NCI-H524 (cell line): ENCODE measurements at places on chromosomes 7 and 10.

DNA sequence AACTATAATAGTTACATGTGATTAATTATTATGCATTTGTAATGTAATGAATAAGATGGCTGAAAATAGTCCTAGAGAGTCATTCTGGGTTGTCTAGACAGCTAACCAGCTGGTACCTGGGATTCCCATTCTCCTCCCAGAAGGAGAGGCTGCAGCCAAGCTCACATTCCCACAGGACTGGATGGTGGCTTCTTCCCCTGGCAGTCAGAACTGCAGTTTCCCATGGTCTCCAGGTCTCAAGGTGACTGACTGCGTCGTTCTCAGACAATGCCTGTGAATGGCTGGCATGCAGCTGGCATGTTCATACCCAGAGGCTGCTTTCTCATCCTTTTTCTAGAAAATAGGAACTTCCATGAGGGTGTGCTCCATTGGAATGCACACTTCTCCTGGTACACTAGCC is 21.3 kb downstream of the TAS2R16 start:
- no peak for DNase-seq

GRCh38 chr10:35533565-35533964 is 71.6 kb upstream of the GJD4 start:
- DNase-seq = no peak

DNA sequence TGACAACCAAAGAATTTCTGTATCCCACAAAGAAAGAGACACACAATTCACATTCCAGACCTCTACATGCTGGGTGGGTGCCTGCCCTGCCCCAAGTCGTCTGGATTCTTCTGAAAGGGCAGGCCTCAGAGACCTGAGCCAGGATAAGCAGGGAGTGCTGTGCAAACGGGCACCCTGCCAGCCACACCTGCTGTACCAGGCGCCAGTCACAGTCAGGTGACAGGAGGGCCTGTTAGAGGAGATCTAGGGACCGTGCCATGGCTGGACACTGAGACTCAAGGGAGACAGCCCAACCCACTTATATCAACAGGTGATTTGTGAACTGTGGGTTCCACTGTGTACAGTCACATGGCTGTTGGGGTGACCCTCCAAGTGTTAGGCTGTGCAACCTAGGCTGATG is 103.1 kb upstream of the AFAP1L2 start:
- DNase-seq = no peak

DNA sequence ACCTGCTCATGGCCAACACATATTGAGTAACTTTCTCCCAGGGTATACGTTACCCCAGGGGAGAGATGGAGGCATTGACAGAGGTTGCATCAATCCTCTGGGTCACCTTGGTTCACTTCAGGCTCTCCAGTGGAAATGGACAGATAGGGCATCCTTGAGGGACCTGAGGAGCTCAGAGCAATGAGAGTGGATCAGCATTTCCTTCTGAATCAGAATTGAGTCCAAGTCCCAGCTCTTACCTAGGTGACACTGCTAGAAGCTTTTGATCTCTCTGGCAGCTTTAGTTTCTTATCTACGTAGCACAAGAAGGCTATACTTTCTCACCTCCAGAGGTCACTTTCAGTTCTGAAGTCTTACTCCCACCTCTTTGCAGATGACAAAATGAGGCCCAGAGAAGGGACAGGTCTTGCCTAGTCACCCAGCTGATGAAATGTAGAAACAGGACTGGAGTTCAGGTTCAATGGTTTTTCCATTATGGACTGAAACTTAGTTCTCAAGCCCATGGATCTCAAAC is 35.2 kb downstream of the PANK1 start:
- no peak for DNase-seq

GRCh38 chr10:124313374-124313773 is 105.3 kb downstream of the OAT start:
- DNase-seq = no peak

GRCh38 chr10:13219685-13220670 is 14.2 kb downstream of the UCMA start:
- DNase-seq = no peak

DNA sequence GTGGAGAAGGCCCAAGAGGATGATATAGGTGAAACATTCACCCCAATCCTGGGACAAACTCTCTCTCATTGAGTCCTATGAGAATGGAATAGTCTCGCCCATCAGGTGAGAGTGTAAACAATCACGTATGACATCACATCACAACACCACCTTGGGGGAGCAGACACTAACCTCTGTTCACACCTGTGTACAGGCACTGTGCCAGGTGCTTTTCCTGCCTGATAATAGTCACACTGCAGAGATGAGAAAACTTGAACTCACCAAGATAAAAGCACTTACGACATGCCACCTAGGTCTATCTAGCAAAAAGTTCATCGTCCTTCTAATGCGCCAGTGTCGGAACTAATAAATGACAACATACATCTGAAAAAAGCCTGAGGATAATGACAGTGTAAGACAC is 187.8 kb downstream of the FAM107B start:
- no peak for DNase-seq

GRCh38 chr7:40463446-40463845 is 328.6 kb downstream of the SUGCT start:
- no peak for DNase-seq

GRCh38 chr10:33897291-33897752 is 562.9 kb upstream of the NRP1 start:
- DNase-seq = no peak

GRCh38 chr7:130127821-130128317 is 57.5 kb downstream of the KLHDC10 start:
- no peak for DNase-seq

DNA sequence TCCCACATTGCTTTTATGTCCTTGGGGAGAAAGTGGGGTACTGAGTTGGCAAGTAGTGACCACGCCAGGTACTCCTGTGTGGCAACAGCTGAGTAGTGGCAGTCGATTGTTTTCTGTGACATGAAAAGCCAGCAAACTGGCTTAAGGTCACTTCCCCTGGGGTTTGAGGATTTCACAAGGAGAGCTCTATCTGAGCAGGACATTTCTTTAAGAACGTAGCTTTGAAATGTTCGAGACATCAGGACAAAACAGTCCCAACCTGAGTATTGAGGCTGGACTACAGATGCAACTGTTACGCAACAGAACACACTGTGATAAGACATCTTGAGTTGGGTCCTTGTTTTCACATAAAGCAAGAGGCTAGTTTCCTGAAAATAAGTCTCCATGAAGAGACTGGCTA is 146.7 kb upstream of the KLF14 start:
- no peak for DNase-seq

GRCh38 chr10:13317474-13317873 is 17.6 kb upstream of the PHYH start:
- DNase-seq = no peak

- no peak for DNase-seq
Observed at GRCh38 chr10:1268831-1269230, 212.6 kb downstream of the WDR37 start.

DNA sequence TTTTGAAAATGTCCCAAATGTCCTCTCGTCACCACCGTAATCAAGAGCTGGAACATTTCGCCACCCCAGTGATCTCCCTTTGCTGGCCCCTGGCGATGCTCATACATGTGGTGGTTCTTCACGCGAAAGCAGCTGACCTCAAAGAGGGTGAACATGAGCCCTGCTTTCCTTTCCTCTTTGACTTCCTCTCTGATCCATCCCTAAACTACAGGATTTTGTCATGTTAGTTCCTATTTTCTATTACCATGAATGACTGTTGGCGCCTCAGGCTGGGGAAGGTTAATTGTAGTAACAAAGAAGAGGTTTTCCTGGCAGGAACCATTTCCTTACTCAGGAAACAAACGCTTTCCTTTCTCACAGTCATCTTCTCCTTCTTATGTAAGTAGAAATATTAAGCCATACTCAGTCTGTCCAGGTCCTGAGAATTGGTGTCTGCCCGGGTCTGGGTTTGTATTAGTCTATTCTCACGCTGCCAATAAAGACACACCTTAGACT is 114.5 kb downstream of the INSYN2A start:
- no peak for DNase-seq

DNA sequence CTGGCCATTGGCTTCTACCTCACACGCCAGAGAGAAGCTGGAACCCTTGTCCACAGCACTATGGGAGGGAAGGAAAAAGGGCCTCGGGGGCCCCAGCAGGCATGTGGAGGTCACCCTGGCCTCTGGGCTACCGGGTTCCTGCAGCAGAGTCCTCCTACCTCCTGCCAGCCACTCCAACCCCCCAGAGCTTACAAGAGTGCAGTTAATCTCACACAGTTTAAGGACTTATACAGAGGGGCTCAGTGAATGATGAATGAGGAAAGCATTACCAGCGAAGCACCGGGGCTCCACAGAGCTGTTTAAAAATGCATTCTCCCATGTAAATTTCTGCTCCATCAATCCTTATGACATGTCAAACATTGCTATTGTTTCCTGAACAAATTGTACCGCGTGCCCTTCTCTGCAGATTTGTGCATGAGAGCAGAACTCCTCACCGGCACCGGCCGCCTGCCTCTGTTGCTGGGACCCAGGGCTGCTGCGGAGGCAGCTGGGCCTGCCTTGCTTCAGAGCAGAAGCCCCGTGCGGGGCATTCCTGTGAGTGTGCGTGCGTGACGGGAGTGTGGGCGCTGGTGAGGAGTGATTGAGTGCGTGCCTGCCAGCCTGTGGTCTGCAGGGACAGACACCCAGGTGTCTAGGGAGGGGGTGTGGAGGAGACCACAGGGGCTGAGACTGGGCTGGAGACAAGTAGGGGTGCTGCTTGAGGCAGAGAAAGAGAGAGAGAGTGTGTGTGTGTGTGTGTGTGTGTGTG is 52.8 kb downstream of the C10orf105 start:
- no peak for DNase-seq

DNA sequence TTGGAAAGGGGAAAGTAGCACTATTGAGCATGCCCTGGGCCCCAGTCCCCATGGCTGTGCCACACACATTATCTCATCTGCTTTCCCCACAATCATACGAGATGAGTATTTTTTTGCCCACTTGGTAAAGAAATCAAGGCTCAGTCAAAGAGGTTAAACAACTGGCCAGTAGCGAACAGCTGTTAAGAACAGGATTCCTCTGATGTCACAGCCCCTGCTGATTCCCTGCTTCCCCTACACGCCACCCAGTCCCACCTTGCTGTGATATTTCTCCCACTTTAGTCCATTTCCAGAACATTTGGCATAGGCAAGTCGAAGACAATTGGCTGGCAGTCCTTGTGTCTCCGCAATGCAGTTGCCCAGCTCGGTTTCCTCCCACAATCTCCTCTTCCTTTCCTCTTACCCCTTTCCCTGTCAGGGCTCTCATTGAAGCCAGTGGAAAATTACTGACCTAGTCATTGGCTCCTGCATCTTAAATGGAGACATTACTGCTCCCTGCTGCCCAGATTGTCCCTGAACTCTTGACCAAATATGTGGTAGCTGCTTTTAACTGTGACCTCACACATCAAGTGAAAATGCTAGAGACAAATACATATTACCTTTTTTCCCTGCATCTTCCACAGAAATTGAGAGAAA is 56.5 kb upstream of the EEPD1 start:
- DNase-seq = no peak

GRCh38 chr10:3385487-3385886 is 212.9 kb upstream of the PITRM1 start:
- no peak for DNase-seq

- no peak for DNase-seq
Observed at GRCh38 chr10:50625649-50626132, 1.9 kb upstream of the SGMS1 start.

- no peak for DNase-seq
Observed at GRCh38 chr7:5557920-5558401, 134.3 kb upstream of the TNRC18 start.

DNA sequence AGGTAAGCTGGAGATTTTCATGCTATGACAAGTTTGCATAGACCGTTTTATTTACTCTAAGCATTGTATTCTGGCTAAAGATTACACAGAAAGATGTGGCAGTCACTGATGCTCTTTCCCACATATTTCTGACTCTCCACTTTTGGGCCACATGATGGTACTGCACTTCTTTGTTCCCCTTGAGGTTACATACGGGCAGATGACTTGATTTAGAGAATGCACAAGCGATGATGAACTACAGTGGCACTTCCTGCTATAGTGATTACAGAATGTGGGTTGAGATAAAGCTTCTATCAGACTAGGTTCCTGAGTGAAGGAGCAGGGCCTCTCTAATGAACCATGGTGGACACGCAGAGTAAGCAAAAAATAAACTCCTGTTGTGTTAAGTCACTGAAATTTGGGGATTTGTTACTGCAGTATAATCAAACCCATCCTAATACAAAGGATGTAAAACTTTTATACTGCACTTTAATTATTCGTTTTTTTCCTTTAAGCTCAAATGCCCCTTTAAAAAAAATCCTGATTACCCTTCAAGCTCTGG is 177.9 kb downstream of the TAX1BP1 start:
- DNase-seq = no peak

DNA sequence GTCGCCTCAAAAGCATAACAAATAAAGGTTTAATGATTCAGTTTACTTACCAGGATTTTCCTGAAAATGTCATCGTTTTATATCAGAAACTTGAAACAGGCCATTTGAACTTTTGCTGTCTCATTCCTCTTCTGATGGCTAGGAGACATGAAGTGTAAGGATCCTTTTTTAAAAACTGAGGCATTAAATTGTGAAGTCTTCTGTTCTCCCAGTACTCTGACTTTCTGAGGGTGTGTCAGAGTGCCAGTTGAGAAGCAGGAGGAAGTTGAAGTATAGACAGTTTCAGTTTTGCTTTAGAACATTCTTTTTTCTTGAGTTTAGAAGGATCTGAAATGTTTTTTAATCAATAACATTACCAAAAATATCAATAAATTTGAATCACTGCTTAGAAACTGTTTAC is at the start of gene SAMD9L:
Gene SAMD9L, minus strand, starts transcription at position 242 of the 400 bp plus-strand sequence. CDS start 12,414 bp downstream, outside the sequence.
- DNase-seq = no peak

GRCh38 chr10:59762505-59762904 is 9.2 kb upstream of the MRLN start:
- DNase-seq = no peak

DNA sequence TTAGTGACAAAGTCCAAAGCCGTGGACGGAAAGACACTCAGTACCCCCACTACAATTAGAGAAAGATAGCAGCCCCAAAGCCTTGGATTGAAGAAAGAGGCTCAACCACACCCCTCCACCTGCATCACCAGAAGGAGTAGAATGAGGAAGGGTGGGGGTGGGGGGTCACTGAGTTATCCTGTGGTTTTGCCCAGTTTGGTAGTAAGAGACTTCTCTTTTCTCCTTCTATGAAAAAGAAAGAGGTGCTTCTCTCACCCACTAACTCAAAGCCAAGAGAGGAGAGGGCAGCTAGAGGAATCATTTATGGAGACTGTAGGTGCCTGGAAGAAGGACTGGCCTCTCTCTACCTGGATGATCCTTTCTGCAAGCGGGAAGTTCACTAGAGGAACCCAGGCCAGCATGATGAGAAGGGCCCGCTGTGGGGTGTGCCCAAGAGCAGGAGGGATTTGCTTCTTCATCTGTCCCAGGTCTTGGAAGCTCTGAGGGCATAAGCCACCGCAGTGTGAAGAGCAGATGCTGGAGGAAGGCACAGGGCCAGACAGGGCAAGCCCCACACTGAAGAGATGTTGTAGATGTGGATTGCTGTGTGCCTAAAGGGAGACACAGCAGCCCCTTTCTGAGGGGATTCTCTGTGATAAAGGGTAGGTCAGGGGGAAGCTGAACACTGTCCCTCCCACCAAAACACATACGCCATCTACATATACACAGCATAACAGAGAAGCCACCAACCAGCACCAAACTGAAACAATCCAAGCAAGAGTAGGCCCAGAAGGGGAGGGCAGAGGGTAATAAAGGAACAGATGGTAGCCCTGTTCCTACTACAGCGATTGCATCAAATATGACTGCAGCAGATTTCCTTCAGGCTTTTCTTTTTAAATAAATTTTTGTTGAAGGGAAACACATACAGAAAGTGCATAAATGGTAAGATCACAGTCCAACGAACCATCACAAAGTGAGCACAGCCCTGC is 25.8 kb upstream of the LANCL2 start:
- peak; percentile 27 for DNase-seq

- no peak for DNase-seq
Observed at GRCh38 chr10:48695636-48696534, 11.2 kb downstream of the WDFY4 start.
